Hindlimb muscle (tissue), 1 donor: ENCODE measurements at places on chromosomes 5 and 9. TPM values are rescaled to one million over a fixed set of nuclear protein-coding genes. Genes with fewer than 3 reads are reported as not detected.

- no peak for DNase-seq
Observed at GRCh38 chr5:116827078-116827477, 252.5 kb upstream of the SEMA6A start.

- peak; percentile 62 for DNase-seq
Observed at GRCh38 chr5:139710319-139711066, 62.3 kb downstream of the CXXC5 start.

DNA sequence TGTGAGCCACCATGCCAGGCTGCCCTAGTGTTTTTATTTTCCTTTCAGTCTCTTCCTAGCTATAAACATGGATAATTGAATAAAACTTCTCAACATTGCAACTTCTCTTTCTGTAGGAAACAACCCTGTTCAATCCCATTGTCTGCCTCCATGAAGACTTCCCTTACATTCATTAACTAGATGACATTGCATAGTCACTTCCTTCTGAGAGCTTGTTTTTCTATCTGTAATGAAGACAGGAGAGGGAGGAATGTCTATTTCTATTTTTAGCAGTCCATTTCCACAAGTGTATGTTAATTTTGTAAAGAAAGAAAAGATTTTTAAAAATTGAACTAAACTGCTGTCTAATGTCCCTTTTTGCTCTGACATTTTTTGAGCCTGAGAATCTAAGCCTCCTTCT, 55.6 kb upstream of the MELK start:
- DNase-seq, result no peak

GRCh38 chr5:14753292-14753691, 88.8 kb downstream of the OTULIN start:
- DNase-seq, result no peak

- no peak for DNase-seq
Observed at GRCh38 chr9:98942906-98943681, 613 bp upstream of the COL15A1 start.

BHMT gene
- not detected for polyA plus RNA-seq

ECM2 gene
- 18.0 TPM for polyA plus RNA-seq

SLC22A4 gene
- 3.2 TPM for polyA plus RNA-seq
